ENCODE measurements at places on chromosomes 3 and 15.

GRCh38 chr15:89916660-89917059, 3.9 kb upstream of the ARPIN start:
- DNase-seq = no peak

DNA sequence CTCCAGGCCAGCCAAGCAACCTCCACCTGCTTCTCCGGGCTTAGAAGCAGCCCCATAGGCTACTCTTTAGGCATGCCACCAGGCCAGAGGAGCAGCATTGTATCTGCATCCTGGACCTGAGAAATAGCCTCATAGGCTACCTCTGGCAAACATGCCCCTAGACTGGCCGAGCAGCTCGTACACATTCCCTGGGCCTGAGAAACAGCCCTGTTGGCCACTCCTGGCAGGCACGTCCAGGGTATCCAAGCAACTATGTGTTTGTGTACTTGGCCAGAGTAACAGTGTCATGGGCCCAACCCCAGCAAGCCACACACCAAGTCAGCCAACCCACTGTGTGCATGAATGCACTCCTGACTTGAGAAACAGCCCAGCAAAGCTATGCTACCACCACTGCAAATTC, 498.7 kb upstream of the CDIN1 start:
- no peak for DNase-seq

DNA sequence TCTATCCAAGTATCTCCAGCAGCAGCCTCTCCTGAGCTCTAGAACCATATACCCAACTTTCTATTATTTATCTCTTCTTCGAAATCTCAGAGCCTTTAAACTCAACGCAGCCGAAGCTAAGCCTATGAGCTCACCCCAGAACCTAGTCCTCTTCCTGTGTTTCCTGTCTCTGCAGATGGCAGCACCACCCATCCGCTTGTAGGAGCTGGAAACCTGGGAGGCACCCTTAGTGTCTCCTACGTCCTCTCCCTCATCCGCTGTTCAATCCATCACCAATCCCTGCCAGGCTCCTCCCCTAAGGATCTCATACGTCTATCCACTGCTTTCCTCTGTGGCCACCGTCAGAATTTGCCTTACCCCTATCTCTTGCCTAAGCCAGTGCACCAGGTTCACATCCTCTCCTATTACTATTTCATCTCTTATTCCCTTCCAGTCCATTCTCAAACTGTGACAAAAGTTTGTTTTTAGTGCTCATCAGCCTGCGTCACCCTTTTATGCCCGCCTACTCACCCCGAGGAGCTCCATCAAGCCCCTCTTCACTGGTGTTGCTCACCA, 9.6 kb downstream of the VGLL4 start:
- no peak for DNase-seq

- no peak for DNase-seq
These were observed 52.2 kb upstream of the HES1 start for GRCh38 chr3:194083637-194084224.

DNA sequence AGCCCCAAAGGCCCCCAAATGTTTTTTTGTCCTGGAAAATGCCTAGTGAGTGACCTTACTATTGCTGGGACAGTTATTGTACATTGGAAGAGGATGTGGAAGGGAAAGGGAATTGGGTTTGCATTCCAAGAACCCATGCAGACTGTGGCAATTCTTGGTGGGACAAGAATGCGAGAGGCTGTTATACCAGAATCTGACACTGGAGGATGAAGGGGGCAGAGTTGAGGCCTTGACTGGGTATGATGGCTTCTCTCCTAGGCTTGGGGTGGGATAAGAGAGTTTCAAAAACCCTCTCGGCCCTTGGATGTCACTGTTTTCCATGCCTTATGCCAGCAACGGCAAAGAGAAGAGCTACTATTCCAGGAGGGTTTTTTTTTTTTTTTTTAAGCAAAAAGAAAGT, 25.3 kb downstream of the IL16 start:
- no peak for DNase-seq

DNA sequence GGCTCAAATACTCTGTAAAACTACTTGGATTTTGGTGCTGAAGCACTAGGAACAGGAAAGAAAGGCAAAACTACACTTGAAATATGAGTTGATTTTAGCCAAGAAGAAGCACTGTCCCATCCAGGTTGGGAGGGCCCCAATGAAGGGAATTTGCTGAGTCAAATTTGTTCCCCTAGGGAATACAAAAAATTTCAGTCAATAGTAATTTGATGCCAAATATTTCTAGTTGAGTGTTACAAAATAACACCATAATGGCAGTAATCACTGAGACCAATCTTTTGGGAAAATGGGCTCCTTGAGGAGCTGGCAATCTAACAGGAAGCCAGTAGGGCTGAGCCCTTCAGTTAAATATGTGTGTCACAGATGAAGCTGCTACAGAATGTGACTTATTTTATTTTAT, 896.9 kb downstream of the DIPK2A start:
- DNase-seq = no peak

GRCh38 chr15:91523596-91523995, 329.9 kb upstream of the SLCO3A1 start:
- no peak for DNase-seq

DNA sequence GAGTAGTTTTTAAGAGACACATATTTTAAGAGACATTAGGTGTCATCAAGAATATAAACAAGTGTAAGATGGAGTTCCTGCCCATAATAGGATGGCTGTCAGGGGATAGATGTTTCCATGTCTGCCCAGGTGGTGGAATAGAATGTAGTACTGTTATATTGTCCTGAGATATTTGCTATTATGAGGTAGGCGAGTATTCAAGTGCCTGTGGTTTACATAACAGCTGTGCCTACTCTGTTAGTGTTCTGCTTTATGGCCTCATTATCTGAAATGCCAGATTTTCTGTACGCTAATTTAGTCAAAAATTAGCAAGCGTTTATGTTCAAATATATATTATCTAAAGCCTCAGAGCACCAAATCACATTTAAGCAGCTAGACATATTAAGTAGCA, 360.2 kb upstream of the ROPN1 start:
- no peak for DNase-seq

GRCh38 chr15:60751985-60752952, 273.3 kb upstream of the ICE2 start:
- no peak for DNase-seq

DNA sequence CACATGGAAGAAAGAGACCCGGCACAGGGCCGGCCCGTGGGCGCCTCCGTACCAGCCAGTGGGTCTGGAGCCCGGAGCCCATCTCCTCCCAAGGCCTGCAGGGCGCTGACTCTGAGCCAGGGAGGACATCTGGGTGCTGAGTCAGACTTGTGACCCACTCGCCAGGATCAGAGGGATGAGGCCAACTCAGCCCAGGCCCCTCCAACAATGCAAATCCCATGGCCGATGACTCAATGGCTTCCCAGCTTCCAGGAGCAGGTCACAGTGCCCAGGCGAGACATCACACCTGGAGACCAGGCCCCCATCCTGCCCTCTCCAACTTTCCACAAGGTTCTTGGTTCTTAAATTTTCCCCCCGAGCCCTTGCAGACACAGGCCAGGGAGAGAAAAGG, 95.1 kb downstream of the LRIG1 start:
- DNase-seq = peak; percentile 67

DNA sequence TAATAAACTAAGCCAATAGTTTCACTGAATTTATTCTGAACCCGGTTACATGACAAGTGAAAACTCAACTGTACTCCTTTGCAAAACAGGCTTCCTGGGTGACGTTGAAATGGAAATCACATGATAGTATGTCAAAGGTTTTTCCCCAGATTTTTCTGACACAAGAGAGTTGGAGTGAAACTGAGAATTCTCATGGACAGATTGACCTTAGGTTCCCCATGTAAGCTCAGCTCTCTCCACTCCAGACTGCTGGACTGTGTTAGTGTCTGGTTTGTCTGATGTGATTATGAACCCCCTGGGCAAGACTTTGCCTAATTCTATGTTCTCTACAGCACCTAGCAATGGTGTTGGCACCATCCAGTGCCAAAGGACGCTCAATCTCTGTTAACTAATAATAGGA, 219.7 kb upstream of the COL8A1 start:
- DNase-seq = no peak

GRCh38 chr3:183033746-183034145, 53.4 kb upstream of the DCUN1D1 start:
- DNase-seq = no peak

DNA sequence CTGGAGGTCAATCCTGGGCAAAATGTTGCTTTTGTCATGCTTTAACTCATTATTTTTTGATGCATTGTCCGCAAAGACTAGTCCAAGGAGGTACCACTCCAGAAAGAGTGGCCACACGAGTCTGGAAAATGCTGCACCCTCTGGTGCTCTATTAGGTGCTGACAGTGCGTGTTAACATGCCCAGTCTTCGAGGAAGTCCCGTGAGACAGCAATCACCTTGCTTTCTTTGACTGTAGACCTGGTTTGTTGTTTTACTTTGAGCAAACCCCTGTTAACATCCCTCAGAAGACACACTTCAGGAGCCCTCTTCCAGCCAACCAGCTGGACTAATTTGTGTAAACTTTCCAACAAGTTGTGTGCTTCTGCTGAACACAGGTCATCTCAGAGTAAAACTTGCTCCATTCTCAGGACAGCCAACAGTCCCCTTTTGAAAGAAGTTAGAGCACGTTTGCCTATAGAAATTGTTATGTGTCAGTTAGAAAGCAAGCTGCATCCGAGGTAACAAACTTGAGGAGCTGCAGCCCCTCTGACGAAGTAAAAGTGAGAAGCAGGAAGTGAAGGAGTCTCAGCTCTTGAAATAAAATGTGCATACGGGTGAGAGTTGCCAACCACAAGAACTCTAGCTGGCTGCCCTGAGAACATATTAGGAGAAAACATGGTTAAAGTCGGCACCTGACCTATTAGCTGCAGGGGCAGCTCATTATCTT, 205.0 kb downstream of the LPP start:
- no peak for DNase-seq

DNA sequence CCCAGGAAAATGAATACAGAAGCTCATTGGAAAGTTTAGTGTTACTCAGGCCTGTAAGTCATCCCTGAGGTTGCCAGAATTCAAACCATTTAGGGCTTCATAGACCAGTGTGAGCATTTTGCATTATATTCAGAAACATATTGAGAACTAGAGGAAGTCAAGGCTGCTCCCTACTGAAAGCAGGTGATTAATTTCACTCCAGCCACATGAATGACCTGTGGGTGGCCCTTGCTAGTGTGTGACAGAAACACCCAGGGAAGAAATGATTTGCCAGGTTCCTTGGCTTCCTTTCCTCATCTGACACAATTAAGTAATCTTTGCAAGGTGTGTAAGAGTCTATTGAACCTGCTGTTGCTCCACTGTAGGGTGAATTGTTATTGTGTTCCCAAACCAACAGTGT, 61.8 kb downstream of the GAP43 start:
- no peak for DNase-seq

DNA sequence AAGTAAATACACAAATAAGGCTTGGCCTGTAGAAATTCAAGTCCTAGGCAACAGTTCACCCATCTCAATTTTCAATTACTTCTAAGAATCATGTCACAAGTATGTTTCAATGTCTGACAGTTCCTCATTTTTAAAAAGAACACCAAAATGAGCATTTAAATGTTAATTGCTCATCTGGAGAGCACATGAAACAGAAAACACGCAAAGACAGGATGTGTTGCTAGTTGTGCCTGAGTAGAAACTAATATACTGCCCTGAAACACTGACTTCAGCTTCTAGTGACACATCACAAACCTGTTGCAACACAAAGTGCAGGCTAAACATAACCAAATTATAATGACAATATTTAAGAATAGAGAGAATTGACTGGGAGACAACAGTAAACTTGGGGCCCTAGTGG, 167.3 kb upstream of the THBS1 start:
- no peak for DNase-seq

GRCh38 chr3:3531476-3531875, 267.8 kb upstream of the LRRN1 start:
- no peak for DNase-seq

DNA sequence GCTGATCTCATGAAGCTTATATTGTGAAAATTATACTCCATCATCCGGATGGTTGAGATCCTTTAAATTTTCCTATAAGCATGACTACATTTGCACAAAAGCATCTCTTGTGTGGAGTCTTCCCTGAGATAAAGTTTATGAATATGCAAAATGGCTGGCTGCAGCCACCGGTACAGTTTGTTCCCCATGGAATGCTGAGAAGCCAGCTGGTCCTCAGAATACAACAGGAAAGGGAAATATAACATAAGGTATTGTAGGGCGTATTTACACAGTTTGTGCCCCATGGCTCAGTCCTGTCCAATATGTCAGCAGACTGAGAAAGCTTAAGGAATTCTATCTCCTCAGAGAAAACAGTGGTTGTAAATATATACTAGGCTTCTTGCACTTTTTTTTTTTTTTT, 468.6 kb downstream of the CNTN6 start:
- DNase-seq = no peak

GRCh38 chr3:53846134-53846850, at the start of the genes CHDH and IL17RB:
CHDH (minus strand) TSS chr3:53846419; CDS start chr3:53824008, 22,411 bp downstream.
IL17RB (plus strand) TSS chr3:53846568; CDS start chr3:53846589, 21 bp downstream.
- no peak for DNase-seq

DNA sequence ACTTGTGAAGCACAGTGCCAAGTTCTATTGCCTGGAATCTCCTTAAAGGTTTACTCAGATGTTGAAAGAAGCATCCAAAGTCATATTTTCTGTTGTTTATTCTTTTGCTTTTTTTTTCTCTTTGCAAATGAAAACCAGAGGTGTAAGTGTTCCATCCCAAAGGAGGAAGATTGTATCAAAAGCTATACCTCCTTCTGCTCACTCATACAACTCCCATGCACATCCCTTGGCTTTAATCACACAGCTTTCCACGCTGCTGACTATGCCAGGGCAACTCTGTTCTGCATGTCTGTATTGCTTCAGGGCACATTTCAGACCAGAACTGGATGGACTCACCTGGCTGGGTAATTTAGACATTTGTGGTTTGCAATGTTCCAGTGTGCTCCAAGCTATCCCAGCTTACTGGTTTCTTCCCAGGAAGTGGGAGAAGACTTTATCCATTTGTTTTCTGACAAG, 399.6 kb upstream of the TBL1XR1 start:
- no peak for DNase-seq

GRCh38 chr3:73144276-73144675, 82.8 kb downstream of the EBLN2 start:
- DNase-seq = no peak

- no peak for DNase-seq
These were observed 56.8 kb downstream of the DNAH1 start for GRCh38 chr3:52372822-52373504.

- no peak for DNase-seq
These were observed 32.9 kb downstream of the NXPE3 start for GRCh38 chr3:101811875-101812274.

- DNase-seq = no peak
These were observed 7.3 kb upstream of the NRROS start for GRCh38 chr3:196632046-196632751.

DNA sequence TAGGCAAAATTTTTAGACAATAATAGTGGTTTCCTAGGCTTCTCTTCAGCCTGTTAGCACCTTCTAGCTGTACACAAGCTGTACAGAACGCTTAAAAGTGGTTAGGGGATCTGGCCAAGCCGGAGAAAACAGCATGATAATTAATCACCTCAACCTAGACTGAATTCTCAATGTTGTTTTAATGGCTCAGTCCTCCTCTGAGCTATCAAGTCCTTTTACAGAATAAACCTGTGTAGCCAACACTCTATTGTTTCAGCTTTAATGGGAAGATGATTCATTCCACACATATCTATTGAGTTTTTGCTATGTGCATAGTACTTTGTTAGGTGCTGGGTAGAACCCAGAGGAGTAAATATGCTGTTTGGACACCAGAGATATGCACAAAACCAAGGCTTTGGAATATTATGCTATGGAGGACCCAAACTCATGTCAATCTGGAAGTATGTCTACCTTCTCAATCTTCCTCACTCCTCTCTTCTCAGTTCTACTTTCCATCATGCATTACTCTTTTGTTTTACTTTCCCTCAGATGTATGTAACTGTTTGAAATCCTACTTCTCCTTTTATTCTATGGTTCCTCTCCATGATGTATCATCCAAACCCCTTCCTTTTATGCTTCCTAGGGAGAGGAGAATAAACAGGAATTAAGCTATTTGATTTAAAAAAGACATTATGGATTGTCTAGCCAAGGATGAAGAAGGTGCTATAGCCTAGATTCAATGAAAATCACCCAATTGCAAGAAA, 27.6 kb upstream of the UBE2E2 start:
- no peak for DNase-seq
